ENCODE measurements at places on chromosomes 13 and 19.

DNA sequence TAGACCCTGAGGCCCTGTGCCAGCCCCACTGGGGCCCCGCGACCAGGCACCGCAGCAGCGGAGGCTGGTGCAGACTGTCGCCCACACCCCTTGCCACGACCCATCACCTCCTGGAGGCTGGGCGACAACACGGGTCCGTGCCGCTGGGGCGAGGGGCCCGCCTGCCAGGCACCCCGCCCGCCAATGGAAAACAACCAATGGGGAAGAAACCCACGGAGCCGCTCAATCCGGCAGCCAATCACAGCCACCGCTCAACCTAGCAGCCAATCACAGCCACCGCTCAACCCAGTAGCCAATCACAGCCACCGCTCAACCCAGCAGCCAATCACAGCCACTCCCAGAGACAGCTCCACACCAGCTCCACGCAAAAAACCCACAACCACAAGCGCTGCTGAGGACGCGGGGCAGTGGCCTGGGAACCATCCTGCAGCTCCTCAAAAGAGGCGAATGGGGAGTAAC, 29.7 kb downstream of the GPX4 start:
- no peak for DNase-seq

DNA sequence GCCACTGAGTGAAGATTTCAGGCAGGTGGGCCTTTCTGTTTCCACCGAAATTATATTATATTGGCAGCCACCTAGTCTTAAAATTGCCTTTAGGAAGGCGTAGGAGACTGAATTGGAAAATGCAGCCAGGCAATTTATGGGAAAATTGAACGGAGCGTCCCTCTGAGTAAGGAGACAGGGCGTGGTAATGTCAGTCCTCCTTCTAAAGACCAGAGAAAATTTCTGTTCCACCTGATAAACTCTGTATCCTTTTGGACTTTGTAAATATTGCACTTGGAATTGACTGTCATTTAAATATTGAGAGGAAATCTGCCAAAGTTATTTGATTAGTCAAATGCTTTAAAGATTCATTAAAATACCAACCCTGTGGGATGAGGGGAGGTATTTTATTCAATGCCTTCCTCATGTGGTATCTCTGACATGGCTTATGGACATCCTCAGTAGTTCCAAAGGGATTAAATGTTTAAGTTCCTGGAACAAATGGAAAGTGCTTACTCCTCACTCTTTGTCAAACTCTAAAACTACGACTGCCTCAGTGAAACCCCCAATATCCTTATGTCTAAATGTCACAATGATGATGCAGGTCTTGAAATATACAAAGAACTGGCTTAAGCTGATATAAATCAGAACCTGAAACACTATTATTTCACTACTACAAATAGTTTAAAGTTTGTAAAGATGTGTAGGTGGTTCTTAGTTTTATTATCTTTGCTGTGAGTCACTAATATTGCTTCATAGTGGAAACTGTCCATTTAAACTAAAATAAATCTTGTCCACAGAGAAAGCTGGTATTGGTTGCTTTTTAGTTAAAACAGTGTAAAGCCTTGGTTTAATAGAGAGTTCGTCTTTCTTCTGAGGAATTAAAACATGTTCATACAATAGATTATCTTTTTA, 203.2 kb downstream of the FGF14 start:
- no peak for DNase-seq

GRCh38 chr13:106570299-106570852, 2.4 kb upstream of the ARGLU1 start:
- no peak for DNase-seq

GRCh38 chr13:97043302-97043701, 49.0 kb upstream of the OXGR1 start:
- DNase-seq: no peak

- DNase-seq: no peak
Observed at GRCh38 chr13:50543782-50544181, 299.7 kb downstream of the DLEU7 start.

DNA sequence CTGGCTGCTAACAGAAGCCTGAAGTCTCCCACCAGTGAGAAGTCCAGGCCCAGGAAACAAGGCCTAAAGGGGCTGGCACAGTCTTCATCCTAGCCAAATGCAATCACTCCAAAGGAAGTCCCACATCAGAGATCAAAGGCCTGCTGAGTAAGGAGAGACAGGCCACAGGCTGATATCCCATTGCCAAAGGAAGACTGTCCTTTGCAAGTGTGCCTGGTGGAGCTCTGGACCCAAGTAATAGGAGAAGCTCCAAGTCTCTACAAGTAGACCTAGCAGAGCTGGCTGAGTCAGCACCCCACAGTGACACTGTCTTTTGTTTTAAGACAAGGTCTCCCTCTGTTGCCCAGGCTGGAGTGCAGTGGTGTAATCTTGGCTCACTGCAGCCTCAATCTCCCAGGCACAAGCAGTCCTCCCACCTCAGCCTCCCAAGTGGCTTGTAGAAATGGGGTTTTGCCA, 4.5 kb downstream of the DBP start:
- DNase-seq: no peak

GRCh38 chr19:18730885-18731513, 47.5 kb downstream of the CRTC1 start:
- no peak for DNase-seq

DNA sequence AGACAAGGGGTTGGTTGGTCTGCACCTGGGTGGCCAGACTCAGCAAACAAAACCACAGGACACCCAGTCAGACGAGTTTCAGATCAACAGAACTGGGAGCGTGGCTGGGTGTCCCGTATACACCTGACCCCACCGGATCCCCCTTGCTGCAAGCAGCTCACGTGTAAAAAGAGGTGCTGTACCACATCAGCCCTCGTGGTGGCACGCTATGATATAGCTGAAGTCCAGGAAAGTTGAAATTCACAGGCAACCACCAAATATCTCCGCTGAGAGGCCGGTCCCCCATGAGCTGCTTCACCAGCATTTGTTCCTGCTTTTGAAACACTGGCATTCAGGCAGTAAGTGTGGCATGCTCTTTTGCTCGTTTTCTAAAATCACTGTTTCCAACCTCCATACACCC, 92.3 kb downstream of the TUBA3C start:
- no peak for DNase-seq

GRCh38 chr19:48344892-48345291, 18.8 kb downstream of the TMEM143 start:
- no peak for DNase-seq

GRCh38 chr13:26880735-26881134, 120.1 kb upstream of the GPR12 start:
- DNase-seq: no peak

DNA sequence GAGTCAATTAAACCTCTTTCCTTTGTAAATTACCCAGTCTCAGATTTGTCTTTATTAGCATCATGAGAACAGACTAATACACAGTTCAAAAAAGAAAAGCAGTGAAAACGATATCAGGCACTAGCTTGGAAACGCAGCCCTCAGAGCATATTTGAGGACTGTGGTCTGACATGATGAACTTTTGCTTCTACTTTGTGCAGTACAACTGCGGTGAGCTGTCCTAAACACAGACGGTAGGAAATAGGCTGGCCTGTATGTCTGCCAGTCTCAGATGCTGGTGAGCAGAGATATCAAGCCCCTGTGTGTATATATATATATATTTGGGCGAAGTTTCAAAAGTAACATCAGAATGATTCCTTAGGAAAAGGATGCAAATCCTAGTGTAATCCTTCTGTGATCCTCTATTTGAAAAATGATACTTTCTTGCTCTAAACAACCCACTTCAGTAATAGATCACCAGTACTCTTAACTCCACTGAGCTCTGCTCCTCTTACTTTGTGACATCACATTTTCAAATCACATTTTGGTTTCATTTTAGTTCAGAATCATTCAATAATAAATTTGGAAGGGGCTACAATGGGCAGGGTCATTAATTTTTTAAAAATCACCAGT, 74.4 kb downstream of the TNFRSF19 start:
- no peak for DNase-seq

GRCh38 chr19:3673506-3674439, 26.5 kb downstream of the PIP5K1C start:
- no peak for DNase-seq

GRCh38 chr19:14480700-14481079, 5.5 kb upstream of the PTGER1 start:
- no peak for DNase-seq

- peak; percentile 43 for DNase-seq
Observed at GRCh38 chr13:114063545-114064449, 68.6 kb downstream of the RASA3 start.

- no peak for DNase-seq
Observed at GRCh38 chr19:31498781-31499180, 149.5 kb upstream of the TSHZ3 start.

DNA sequence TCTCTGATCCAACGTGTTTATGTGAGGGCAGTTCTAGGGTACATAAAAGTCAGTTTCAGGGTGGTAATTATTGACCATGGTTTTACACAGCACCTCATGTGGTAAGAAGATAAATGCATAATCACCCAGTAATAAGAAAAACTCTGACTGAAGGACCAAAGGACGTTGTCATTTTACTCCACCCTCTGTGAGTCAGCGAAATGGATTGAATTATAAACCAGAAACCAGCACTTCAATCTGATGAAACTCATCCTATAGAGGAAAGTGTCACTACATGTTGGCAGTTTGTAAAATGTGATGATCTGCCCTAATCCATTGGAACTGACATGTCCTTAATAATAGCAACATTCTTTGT, 406.8 kb downstream of the KLF5 start:
- DNase-seq: no peak

DNA sequence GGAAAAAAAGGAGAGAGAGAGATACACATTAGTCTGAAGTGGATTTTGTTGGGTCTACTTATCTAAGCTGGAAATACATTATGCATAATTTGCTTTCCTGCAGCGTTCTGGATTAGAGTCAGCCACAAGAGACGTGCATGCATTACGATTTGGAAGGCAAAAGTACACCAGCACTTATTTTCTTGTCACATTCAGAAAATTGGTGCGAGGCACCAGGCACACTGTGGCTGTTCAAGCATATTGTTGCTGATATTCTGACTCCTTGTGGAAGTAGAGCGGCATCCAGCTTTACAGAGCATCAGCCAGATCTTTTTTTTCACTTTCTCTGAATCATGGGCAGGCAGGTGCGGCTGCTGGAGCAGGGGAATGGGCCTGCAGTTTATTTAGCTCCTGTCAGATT, 905.6 kb upstream of the SPRY2 start:
- no peak for DNase-seq

GRCh38 chr13:51266642-51267041, 44.4 kb downstream of the FAM124A start:
- peak; percentile 76 for DNase-seq

GRCh38 chr19:4537953-4538600, 1.8 kb downstream of the LRG1 start:
- no peak for DNase-seq

DNA sequence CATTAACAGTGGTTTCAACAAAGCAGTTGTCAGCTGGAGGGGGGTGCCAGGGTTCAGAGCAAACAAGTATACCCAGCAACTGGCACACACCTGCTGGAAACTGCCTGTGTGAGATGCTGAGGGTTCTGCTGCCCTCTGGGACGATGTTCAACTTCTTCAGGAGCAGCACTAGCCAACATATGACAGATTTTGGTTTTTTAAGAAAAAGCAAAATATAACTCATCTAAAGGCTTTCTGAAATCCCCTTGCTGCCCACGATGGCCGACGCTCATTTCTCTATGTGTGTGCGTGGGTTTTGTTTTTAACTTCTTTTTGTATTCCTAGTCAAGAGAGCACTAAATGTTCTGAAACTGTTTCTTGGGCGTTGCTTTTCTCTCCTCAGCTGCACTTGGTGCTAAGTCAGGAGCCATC, 79.9 kb downstream of the MRPL57 start:
- no peak for DNase-seq

DNA sequence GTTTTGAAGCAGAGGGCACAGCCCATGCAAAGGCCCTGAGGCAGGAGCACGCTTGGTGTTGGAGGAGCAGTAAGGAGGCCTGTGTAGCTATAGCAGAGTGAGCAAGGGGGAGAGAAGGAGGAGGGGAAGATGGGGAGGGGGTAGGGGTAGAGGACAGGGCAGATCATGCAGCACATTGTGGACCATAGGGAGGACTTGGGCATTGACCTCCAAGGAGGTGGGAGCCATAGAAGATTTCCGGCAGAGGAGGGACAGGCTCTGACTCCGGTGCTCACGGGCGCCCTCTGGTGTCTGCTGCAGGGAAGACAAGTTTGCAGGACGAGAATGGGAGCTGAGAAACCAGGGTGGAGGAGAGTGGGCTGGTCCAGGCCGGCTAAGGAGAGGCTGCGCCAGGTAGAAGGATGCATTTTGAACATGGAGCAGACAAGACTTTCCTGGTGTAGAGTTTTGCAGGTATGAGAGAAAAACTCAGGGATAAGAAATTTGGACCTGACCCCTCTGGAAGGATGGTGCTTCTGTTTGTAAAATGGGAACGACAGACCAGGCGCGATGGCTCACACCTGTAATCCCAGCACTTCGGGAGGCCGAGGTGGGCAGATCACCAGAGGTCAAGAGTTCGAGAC, 13.7 kb upstream of the CREB3L3 start:
- peak; percentile 41 for DNase-seq

- no peak for DNase-seq
Observed at GRCh38 chr13:72805676-72806346, 23.9 kb downstream of the PIBF1 start.

- DNase-seq: peak; percentile 81
Observed at GRCh38 chr19:38949580-38950367, 19.0 kb downstream of the MRPS12 start.

GRCh38 chr19:50992666-50993035, 8.8 kb downstream of the KLK8 start:
- no peak for DNase-seq

DNA sequence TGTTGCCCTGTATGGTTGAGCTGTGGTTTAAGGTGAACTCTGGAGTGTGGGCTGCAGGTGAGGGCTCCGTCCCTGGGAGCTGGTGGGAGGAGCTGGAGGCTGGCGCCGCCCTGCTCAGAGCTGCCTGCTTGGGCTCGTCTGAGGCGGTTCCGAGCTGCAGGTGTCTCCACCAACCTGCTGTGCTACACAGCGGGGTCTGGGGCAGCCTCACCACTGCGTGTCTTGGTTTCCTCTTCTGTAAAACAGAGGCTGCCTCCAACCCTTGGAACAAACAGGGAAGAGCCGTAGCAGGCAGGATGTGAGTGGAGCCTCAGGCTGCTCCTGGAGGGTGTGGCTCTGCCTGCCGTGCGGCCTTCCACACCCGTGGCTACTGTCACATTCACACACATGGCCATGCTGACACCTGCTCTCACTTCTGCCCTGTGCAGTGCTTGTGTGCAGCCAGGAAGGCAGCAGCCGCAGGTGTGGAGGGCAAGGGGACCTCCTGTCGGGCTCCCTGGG, 21.4 kb downstream of the NAXD start:
- DNase-seq: no peak

- DNase-seq: no peak
Observed at GRCh38 chr19:34806976-34807860, 34.2 kb upstream of the ZNF599 start.

GRCh38 chr13:114258589-114258988, 22.8 kb upstream of the UPF3A start:
- DNase-seq: no peak

- DNase-seq: no peak
Observed at GRCh38 chr19:4748589-4748988, 24.9 kb upstream of the DPP9 start.

- no peak for DNase-seq
Observed at GRCh38 chr13:84951128-84951527, 848.1 kb downstream of the SLITRK6 start.
